Fibroblast of lung (primary cell): ENCODE measurements at places on chromosomes 1 and 21.
A peak's percentile ranks its signal among the peaks of the same experiment; 100 is the strongest.

GRCh38 chr1:47536646-47537118, 98.8 kb downstream of the FOXD2 start:
- no peak for DNase-seq

DNA sequence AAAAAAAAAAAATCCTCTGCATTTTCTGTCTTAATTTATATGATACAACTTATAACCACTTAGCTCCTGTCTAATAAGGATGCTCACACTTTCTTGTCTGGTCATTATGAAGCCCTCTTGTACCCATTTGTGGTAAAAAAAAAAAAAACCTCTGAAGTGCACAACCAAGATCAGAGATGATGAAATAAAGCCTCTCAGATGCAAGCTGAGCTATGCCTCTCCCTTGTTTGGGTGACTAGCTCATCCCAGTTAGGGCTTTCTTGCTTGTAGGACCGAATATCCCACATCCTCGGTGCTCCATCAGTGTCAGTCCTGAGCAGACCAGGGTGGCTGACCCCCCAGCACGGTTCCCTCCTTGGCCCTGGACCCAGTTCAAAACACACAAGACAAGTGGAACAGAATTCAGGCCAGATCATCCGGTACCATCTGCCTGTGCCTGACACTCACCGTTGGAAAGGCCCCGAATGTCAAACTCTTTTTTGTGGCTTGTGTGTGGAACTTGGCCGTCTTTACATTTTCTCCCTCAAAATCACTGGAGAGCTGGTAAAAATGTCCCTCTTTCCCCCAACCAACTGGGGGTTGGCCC, 6.3 kb upstream of the SELENON start:
- no peak for DNase-seq

- DNase-seq: peak; percentile 35
These were observed 12.1 kb downstream of the SLFNL1 start for GRCh38 chr1:41009466-41009865.

DNA sequence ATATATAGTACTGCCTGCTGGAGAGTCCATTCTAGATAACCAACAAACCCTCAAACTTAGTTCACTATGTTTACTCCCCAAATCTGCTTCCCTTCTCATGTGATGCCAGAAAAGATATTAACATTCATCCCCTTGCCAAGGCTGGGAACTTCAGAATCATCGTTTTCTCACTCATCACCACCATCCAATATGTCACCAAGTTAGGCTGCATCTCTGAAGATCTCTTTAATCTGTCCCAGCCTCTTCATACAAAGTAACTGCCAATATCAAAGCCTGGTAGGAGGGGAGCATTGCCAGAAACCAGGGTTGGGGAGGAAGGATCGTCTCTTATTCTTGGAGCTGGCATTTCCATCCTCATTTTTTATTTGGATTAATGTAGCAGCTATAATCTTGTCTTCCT, 71.6 kb downstream of the XCL2 start:
- no peak for DNase-seq

DNA sequence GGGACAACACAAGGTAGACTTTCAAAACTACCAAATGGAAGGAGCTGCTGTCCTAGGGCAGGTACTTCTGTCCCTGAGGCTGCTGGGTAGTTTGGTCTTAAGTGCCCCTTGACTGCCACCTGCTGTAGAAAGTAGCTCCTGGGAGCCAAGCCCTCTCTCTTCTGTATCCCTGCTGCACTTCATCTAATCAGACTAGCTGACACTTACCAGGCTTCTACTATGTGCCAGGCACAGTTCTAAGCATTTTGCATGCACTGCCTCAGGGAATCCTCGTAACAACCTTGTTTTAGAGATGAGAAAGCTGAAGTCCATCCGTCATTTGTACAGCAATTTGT, 15.9 kb upstream of the SRSF4 start:
- peak; percentile 53 for DNase-seq

DNA sequence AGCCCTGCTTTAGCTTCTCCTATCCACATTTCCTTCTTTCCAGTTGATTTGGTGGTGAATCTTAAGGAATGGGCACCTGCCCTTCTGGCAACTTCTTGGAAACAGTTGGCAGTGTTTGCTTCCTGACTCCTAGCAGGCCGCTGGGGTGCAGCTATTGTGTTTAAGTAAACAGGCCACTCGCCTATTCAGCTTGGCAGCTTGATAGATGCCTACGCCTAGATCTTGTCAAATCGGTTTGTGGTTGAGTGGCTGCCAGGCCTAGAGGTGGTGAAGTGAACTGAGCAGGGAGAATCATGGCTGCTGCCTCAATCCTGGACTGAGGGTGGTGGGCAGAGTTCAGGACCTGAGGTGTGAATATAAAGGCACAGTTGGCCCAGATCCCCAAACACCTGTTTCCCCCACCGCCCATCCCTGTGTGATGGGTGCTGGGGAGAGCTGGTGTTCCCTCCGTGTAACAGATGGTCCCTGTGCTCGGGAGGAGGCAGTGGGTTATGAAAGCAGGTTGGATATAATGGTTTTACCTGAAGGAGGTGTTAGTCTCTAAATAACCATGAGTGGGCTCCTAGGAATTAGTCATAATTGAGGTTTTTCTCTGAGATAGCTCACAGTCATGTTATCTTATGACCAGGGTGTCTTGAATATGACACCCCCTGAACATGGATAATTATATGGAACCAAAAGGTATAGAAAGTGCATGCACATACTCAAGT, 940 bp upstream of the PLA2G2C start:
- DNase-seq: no peak

DNA sequence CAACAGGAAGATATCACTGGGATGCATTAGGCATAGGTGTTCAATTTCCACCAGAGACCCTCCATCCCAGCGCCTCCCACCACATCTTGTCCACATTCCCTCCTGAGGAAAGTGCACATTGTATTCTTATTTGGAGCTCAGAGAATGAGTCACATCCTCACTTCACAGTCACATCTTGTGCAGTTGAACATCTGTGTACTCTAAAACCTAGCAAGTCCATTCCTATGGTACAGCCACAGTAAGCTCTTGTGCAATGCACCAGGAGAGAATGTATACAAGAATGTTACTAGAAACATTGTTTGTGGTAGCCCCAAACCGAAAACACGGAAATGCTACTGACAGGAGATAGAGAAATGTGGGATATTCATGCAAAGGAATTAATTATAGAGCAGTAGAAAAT, 1.6 kb upstream of the KDF1 start:
- peak; percentile 98 for DNase-seq

GRCh38 chr1:228062085-228062791, 20.3 kb upstream of the ARF1 start:
- DNase-seq: no peak

- no peak for DNase-seq
These were observed 423.3 kb upstream of the ADGRL2 start for GRCh38 chr1:81377406-81377805.

DNA sequence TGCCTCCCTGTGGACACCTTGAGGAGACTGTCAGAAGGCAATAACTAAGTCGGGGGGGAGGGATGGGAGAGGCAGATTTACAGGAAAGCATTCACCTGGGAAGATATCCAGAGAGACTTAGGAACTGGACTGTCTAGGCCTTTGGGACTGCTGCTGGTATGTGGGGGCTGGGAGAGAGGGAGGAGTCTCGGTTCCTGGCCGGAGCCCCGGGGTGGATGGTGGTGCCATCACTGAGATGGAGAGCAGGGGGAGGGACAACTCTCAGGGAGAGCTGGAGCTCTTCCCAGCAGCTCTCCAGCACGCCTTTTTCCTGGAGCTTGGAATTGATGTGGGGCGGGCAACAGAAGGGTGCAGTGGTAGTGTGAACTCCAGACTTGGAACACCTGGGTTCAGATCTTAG, 22.1 kb downstream of the PTPRF start:
- DNase-seq: peak; percentile 46

DNA sequence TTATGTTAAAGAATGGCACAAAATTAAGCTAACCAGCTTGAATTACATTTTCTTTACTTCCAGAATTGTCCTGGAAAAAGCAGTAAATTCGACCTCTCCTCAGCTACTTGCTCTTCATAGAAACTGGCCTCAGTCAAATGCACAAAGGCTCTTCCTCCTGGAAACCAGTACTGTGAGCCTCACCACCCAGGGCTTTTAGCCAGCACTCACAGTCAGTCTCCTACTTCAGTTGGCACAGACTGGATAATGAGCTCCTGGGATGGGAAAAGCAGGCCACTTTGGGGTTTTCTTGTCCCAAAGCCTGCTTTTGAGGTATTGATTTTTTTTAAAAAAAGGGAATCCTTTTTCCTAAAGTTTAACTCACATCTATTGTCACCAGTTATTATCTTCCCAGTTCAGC, 40.4 kb downstream of the SCYL3 start:
- no peak for DNase-seq

DNA sequence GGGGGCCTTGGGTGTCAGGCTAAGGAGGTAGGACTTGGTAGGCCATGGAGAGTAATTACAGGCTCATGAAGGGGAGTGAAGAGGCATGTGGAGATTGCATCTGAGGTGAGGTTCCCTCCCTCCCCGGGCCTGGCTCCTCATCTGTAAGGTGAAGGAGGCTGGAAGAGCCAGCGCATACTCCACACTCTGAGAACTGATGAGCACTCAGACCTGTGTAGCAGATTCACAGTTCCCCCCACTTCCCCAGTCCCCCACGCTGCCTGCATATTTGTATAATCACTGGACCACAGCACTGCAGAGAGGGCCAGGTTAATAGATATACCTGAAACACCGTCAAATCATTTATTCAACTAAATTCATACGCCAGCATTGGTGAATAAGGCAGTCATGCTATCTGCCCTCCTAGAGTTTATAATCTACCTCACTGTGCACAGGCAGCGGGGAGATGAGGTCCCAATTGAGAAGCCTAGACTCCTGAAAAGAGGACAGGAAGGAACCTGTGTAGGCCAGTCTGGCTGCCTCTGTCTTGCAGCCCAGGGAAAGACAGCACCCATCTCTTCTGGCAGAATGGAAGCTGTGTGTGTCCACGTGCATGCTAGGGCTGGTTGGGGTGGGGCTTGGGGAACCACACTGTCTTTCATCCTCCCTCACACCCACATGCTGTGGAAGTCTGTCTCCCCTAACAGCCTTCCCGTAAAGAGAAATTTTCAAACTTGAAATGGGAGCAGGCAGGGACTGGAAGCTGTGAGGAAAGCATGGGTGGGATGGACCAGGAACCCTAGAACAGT, 110.6 kb upstream of the ATP1A1 start:
- DNase-seq: no peak

- DNase-seq: peak; percentile 43
These were observed 21.2 kb downstream of the SLC45A3 start for GRCh38 chr1:205658943-205659581.

DNA sequence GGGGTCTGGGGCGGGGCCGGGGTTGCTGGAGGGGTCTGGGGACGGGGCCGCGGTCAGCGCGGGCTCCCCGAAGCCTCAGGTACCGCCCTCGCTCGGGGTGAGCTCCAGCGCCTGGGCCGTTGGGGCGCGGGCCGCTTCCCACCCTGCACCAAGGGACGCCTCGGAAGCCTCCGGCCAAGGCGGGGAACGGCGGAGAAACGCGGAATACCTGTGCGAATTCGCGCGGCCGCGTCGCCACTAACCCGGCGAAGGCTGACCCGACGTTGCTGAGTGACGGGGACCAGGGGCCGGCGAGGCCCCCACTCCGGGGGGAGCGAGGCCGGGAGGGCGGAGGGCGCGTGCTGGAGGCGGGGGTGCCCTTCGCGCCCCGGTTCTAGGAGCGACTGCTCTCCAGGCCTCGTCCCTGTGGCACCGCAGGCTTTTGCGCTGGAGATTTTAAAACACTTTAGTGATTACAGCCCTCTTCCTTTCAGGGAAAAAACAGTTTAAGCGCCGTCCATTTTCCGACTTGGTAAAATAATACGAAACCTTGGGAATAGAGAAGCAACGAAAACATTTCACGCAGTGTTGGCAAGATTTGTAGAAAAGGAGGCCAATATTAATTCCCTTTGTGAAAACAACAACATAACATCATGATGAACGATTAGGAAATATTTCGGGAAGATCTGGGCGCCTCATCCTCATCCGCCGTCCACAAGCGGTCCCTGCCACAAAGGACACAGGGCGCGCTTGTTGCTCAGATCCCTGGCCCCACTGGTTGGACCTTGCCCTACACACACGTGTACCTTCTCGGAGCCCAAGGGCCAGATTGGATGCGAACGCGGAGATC, 971 bp upstream of the GNG4 start:
- no peak for DNase-seq

DNA sequence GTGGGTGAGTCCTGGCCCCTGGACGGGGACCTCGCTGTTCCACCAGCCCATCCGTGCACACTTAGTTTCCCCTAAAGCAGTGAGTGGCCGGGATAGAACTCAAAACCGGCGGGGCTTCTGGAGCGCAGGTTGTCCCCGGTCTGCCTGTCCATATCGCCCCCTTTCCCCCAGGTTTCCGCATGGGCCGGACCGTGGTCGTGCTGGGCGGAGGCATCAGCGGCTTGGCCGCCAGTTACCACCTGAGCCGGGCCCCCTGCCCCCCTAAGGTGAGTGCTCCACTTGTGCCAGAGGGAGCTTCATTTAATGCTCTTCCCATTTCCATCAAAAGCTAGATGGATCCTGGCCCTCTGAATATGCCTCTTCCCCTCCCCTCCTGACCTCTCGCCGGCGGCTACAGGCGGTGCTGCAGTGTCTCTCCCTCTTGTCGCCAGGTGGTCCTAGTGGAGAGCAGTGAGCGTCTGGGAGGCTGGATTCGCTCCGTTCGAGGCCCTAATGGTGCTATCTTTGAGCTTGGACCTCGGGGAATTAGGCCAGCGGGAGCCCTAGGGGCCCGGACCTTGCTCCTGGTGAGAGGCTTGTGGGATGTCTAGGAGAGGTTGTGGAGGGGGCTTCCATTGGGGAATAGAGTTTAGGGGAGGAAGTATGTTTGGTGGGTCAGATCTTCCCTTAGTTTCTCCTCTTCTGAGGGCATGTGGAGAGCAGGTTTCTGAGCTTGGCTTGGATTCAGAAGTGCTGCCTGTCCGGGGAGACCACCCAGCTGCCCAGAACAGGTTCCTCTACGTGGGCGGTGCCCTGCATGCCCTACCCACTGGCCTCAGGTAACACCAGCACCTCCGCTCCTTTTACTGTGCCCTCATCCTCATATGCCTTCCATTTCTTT, 683 bp downstream of the PPOX start:
- no peak for DNase-seq

DNA sequence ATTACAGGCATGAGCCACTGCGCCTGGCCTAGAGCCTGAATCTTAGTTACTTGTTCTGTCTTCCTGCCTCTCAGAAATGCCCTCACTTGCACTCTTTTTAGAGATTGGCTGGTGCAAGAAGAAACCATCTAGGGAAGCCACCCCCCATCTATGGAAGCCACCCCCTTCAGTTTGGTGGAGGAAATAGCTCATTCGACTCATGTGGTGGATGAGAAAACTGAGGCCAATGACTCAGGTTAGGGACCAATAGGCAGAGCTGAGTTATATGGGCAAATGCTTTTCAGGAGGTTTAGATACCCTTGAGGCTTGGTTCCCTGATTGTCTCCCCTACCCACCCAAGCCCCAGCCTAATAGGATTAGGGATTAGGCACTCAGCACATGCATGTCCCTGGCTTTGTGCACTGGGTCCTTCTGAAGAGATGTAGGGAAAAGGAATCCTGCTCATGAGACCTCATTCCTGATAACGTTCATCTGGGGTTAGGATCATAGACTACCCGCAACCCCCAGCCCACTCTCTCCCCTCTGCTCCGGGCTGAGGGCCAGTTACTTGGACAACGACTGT, 77.1 kb downstream of the PAX7 start:
- no peak for DNase-seq
